ENCODE measurements at places on chromosomes 12 and 14.

DNA sequence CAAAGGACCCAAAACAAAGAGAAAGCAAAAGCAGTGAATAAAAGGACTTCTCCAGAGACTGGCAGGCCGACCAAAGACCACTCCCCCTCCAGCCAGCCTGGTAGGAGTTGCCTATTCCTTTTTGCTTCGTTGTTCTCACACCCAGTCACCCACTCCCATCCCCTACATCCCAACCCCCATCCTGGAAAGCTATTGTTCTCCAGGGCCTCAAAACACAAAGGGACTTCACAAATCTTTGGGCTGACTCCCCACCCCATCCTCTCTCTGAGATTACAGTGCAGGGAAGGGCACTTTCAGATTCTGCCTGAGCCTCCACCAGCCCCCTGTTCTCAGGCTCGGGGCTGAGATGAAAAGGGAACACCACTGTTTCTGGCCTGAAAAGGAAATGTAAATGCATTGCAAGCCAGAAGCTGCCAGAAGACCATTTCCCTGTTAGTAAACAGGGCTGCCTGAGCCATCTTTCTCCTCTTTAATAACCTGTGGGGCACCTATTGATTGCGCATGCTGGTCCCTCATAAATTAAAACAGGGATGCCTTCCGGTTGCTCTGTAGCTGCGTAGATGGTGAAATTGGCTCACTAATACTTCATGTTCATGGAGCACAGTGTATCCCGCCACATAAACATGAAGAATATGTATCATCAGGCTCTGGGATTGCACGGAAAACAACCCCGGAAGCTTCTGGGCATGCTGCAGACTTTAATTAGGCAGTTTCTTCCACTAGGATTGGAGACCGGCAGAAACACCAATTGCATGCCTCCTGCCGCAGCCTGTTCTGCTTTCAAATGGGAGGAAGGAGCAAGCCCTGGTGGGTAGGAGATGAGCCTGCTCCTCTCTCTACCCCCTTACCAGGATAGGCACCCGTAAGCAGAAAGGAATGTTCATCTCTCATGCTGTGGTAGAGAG, 130.3 kb upstream of the FUT8 start:
- no peak for DNase-seq

DNA sequence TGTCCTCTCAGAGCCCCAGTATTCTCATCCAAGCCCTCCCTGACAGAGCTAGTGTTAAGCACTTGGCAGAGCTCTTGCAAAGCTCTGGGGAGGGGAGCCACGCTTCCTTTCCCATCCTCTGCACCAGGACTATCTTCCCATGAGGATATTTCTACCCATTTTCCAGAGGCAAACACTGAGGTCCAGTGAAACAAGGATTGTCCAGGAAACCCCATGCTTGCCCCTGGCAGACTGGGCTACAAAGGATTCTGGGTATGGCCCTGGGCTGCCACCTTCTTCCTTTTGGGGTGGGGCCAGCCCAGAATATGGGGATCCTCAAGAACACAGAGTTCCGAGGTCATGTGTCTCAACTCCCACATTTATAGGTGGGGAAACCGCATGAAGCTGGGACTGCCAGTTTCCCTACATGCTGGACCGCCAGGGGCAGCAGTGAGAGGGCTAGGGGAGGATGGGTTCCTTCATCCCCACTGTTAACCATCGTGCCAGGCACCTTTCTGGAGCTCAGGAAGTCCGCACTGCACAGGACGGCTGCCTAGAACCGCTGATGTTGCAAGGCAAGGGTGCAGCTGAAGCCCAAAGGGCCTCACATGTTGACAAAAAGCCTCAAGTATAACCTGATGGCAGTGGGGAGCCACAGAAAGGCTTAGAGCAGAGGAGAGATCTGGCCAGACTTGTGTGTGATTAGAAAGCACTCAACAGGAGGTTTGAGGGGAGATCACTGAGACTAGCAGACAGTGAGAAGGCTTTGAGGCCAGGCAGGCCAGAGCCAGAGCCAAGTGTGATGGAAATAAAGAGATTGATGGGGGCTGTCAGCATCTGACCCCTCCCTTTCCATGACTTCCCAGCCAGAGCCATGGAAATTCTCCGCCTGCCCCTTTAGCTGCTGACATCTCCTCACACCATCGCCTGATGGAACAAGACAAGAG, 5.5 kb upstream of the CCDC85C start:
- no peak for DNase-seq

- no peak for DNase-seq
Measured at GRCh38 chr12:3989218-3989550, 116.0 kb upstream of the PARP11 start.

DNA sequence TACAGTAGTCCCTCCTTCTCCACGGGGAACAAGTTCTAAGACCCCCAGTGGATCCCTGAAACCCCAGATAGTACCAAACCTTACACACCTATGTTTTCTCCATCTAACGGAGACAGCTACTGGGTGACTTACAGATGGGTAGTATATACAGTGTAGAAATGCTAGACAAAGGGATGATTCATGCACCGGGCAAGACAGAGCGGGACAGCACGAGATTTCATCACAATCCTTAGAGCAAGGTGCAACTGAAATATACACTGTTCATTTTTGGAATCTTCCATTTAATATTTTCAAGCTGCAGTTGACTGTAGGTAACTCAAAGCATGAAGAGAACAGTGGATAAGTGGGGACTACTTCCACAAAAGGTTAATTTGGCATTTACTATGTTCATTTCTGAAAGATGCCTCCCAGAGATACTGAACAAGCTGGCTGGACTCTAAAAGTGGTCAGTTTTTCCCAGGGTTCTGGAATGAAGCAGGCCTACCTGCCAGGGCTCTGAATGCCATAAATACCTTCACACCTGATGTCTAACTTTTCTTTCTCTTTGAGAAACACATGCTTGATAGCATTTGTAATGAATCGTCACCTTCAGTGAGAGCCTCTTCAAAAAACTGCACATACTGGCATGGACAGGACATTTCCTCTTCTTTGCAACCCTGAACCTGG, 127.7 kb upstream of the FOXN3 start:
- DNase-seq, result no peak

- DNase-seq, result no peak
Measured at GRCh38 chr12:21939435-21939834, 1.8 kb downstream of the ABCC9 start.

DNA sequence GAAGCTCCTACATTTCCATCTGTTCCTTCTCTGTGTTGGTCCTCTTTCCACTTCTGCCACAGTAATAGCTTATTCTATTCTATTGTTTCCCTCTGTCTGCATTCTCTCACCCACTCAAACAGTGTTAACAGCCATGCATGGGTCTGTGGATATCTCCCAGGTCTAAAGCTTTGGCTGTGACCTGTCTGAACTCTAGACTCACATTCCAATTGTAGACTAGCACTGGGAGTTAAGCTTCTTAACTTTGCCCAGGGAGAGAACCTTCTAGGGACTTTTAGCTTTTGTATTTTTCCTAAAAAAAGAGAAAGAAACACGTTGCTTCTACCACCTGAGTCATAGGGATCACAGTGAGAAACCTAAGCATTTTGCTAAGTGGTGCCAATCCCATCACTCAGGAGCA, 36.7 kb downstream of the PTPRR start:
- DNase-seq, result no peak

DNA sequence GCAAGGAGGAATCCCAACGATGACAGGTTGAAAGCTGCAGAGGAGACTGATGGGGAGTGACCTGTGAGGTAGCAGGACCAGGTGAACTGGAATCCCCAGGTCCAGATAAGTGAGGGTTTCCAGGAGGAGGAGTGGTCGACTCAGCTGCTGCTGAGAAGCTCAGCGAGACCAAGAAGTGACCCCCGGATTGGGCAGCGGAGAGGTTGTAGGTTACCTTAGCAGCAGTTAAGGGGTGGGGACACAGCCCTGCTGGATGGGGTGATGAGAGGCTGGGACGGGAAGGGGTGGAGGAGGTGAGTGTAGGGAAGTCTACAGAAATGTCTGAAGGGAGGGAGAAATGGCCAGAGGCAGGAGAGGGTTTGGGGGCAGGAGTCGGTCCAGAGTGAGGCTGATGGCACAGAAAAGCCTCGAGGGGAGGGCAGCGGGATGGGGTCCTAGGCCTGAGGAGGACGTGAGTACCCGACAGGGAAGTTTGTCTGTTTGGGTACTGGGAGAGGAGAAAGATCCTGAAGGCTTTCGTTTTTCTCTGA, 2.6 kb upstream of the RCOR1 start:
- no peak for DNase-seq
